ENCODE measurements at places on chromosomes 7 and 10. TPM values are rescaled to one million over a fixed set of nuclear protein-coding genes. Genes with fewer than 3 reads are reported as not detected.

PDE1C gene
- total RNA-seq, result under 0.01 TPM

CHCHD1 gene
- total RNA-seq, result 21.6 TPM

PURB gene
- total RNA-seq, result 14.7 TPM

PLXNA4 gene
- total RNA-seq, result 6.9 TPM

OR2A7 gene
- total RNA-seq, result not detected

Data from lung microvascular endothelial cell (primary cell).